ENCODE measurements at places on chromosomes 1 and 21.

GRCh38 chr21:33493756-33494155 lies 2.2 kb upstream of the DNAJC28 start:
- DNase-seq: no peak

GRCh38 chr1:184242507-184242943 lies 144.3 kb upstream of the C1orf21 start:
- DNase-seq: no peak

DNA sequence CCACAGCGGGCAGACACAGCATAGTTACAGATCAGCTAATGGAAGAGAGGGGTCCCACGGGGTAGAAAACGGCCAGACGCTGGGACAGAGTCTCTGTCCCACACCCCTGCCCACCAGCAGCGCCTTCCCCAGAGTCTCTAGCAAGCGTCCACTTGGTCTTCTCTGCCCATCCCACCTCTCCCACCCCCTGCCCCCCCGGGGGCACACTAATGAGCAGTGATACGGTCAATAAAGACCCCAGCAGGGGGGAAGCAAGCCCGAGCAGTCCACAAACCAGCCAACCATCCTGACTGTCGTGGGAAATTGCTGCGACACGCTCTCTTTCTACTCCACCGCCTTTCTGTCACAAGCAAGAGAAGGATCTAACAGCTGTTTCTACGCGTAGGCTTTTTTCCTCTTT lies 374.7 kb downstream of the NPHP4 start:
- no peak for DNase-seq

DNA sequence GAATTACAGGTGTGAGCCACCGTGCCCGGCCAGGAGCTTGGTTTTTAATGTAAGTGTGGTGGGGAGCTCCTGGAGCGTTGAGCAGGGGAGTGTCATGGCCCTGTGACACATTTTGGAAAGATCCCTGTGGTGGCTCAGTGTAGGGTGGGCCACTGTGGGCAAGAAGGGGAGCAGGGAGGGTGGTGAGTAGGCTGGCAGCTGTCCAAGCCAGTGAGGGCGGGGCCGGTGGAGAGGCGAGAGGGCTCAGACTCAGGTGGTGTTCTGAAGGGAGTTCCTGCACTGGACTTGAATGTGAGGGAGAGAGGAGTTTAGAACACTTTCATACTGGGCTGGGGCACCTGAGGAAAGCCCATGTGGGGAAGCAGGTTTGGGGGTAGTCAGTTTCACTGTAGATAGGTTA lies 3.1 kb upstream of the EVA1B start:
- DNase-seq: no peak

- DNase-seq: no peak
Measured at GRCh38 chr1:160877221-160877620, 7.8 kb downstream of the ITLN1 start.

- DNase-seq: no peak
Measured at GRCh38 chr1:36306210-36306901, at the start of gene SH3D21. Gene SH3D21, plus strand, starts transcription at chr1:36306368. Its CDS starts 53 bp downstream, at chr1:36306421.

GRCh38 chr1:110872745-110873720 lies at the start of gene CD53:
Gene CD53, plus strand, starts transcription at chr1:110873148. Its CDS starts 18,261 bp downstream, at chr1:110891409.
- DNase-seq: no peak

DNA sequence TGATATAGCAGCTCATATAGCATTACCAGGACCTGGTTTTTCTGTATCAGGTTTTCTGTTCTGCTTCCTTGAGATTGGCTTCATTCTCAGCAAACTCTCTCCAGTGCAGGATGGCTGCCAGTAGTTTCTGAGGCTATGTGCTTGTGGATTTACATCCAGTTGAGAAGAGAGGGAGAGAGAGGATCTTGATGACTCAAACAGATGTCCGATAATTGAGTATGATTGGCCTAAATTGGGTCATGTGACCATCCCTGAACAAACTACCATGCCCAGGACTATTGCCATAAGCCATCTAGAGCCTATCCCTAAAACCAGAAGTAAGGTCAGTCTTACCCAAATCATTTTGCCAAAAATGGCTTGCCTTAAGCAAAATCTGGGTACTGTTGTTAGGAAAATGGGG lies 18.1 kb upstream of the PSMA5 start:
- no peak for DNase-seq

- peak; percentile 25 for DNase-seq
Measured at GRCh38 chr1:11337580-11338073, 64.6 kb downstream of the UBIAD1 start.

DNA sequence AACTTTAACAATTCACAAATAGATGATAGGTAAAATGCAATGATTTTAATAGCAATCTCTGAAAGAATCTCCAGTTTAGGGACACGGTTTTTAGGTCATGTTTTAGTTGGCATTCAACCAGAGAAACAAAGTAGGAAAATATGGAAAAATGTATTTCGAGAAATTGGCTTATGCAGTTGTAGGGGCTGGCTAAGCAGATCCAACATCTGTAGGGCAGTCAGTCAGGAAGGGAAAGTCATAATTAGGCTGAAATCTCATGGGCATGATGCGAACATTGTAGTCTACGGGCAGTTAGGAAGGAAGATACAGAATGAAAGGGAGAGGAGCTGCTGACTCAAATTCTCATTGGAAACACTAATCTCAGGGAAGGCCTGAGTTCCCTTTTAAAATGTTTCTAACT lies 1276.0 kb upstream of the ADGRL4 start:
- DNase-seq: no peak

GRCh38 chr1:84653130-84653677 lies 37.1 kb downstream of the SSX2IP start:
- no peak for DNase-seq

DNA sequence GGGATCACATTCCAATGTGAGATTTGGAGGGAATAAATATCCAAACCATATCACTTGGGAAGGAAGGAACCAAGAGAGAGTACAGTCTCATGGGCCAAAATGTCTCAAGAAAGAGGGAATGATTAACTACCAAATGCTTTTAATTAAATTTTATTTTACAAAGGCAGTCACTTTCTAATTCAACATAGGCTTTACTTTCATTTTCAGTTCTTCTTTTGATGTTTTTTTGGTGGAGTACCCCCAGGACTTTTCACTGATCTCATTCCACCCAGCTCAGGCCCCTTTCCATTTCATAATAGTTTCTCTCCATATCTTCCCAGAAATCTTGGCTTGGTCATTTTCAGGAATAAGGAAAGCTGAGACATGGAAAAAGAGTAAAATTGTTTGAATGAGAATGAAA lies 5.1 kb upstream of the SLAMF7 start:
- DNase-seq: no peak

DNA sequence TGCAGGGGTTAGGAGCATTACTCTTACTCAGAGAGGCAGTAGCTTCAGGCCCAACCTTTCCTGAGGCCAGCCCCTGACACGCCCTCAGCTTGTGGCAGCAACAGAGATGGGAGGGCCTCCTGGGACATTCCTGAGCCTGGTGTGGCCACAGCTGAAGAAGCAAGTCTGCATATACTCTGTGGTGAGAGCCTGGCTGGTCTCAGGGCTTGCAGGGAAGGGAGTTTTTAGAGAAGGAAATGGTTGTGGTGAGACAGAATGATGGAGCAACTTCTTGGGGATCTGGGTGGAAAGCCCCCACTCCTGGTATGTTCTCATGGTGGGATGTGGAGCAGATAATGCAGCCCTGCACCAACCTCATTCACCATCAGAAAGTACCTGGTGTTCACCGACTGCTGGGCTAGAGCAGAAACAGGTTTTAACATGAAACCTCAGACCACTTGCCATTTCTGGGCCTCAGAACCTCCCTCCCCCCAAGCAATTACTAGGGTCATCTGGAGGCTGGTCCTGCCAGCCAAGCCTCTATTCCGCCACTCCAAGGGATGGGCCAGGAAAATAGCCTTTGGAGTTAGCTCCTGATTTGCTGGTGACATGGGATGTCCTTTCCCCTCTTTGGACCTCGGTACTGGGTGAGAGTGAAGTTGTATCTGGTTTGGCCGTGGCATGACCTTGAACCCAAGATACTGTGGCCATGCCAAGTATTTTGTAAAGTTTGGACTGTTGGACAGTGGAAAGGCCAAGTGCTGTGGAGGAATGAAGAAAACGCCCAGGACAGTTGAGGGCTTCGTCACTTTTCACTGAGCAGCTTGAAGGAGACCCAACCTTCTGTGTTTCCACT lies 28.1 kb upstream of the RNF19B start:
- peak; percentile 87 for DNase-seq

DNA sequence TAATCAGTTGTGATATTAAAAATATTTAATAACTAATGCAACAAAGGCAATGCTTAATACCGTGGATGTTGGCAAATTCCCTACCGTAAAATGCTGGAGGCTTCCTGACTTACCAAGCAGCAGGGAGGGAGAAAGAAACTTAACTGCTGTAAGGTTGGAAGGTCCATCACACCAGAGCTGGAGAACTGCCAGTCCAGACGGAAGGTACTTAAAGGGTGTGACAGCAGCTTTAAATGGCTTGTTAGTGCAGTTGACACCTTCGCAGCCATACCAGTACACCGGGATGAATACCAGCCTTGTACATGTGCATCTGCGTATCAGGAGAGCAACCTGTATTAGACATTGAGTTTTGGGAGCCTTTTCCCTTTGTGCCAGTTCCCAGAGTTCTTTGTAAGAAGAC lies 269.5 kb upstream of the NCAM2 start:
- DNase-seq: no peak

GRCh38 chr1:230205719-230206198 lies 138.7 kb downstream of the GALNT2 start:
- no peak for DNase-seq

DNA sequence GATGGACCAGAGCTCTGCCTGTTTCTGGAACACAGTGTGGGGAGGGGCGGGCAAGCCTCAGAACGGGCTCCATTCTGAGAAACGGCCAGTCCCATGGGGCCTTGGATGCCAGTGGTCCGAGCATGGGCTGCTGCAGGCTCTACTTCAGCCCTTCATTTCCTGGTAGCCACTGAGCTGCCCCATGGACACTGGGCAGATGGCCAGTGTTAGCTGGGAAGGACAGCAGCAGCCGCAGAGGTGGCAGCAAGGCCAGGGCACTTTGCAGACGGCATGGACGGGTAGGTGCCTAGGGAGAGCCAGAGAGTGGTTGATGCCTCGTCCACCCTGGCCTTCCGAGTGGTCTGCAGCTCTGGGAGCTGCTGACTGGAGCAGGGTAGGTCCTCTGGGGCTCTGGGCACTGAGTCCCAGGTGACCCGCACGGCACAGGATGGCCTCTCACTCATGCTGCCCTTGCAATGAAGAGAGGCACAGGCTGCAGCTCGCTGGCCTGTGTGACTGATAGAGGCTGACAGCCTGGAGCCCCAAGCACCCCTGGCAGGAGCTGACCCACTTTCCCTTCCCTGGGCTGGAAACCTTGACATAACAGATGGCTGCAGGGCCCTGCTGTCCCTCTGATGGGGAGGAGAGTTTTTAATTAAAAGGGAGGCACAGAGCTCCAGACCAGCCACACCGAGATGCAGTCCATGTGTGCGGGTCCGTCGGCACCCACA lies 87.7 kb upstream of the COL6A1 start:
- no peak for DNase-seq

GRCh38 chr1:27724961-27725373 lies 794 bp upstream of the FAM76A start:
- DNase-seq: no peak

DNA sequence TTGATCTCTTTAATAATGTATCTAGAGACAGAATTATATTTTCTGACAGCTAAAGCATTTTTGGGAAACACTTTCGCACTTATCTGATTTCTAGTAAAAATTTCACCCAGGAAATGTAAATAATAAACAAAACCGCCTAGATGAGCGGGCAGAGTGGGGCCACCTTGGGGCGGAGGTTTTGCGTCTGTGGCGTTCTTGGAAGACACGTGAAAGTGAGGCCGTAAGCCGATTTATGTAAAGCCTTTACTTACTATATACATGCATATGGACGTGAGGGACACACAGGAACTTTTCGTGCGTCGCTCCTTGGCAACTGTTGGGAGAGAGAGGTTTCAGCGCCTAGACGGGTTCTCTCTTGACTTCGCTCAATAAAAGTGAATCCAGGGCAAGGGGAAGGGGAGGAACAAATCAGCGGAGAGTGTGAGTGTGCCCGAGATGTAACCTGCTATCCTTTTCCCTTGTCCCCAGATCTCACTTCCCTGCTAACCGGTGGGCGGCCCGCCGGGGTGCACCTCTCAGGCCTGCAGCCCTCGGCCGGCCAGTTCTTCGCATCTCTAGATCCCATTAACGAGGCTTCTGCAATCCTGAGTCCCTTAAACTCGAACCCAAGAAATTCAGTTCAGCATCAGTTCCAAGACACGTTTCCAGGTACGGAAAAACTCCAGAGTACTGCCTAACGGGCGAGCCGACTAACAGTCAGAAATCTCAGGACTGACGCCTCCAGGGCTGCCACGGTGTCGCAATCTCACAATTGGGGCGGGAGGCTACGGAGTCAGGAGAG lies 1.7 kb downstream of the HLX start:
- DNase-seq: peak; percentile 75

GRCh38 chr21:45075596-45076244 lies 1.3 kb downstream of the ADARB1 start:
- no peak for DNase-seq

DNA sequence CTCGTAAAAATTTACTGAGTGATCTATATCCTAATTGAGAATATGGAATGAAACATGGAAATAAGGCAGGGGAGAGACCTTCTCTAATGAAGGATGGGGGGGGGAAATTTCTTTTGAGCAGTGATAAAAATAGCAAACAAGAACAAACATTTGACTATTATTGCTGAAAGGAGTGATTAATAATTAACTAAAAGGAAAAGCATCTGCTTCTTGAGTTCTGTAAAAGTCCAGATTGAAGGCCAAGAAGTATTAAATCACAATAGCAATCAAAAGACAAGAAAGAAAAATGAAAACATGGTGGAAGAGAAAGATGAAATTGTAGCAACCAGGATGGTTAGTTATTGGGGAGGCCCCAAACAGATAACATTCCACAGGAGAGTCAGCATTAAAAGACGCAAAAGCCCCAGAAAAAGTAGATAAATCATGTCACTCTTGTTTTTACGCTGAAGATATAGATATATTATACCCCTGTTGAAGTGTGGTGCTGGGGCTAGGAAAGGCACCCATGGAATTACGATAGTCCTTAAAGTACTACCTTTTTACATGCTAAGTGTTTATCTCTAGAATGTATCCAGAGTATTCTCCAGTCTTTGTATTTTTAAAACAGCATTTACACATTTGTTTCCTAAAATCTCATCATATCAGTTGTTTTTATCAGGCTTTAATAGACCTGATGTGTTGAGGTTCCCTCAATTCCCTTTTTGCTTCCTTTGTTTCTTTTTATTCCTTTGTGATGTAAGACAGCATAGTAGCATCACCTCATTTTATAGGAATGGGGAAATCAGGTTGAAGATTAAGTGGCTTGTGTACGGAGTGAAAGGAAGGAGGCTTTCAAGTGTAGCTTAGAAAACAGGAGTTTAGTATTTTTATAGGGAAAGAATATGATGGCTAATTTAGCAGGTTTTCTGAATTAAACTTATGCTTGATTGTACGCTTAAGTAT lies 28.9 kb downstream of the DISP1 start:
- no peak for DNase-seq

DNA sequence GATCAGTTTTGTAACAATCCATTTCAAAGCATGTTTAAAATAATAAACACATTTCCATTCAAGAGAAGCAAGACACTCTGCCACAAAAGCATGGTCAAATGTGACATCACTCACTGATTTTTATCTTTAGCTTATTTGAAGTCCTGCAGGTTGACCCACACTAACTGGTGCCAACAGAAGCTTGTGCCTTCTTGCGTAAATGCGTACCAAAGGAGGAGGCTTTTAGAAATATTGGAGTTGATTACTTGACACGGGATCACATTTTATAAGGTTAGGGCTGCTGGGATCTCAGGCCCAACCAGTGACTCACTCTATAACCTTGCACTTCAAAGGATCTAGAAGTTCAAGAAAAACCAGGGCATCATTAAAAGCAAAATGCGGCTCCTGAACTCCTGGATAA lies 203.6 kb downstream of the PCP4 start:
- no peak for DNase-seq
